ENCODE measurements at places on chromosomes 16 and 17.
A peak's percentile ranks its signal among the peaks of the same experiment; 100 is the strongest.

- DNase-seq = no peak
Measured at GRCh38 chr16:8047736-8048135, 542.6 kb downstream of the TMEM114 start.

DNA sequence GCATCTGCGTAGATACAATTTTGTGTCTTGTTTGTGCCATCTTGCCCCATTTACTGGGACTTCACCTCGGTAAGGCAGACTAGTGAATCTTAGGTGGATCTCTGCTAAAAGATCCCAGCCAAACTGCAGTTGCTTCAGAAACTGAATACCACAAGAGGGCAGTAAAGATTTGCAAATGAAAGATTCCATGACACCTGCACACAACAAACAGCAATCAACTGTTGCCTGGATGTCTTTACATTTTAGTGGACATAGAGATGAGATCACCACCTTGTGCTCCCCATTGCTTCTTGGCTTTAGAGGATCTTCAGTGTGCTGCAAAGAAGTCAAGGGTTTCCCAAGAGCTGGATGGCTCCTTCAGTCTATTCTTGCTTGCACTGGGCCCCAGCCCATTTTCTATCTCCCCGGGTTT is 119.2 kb upstream of the CACNG5 start:
- DNase-seq = peak; percentile 12

- no peak for DNase-seq
Measured at GRCh38 chr16:85134789-85135142, 22.5 kb upstream of the CIBAR2 start.

GRCh38 chr17:59327981-59328290 is 3.5 kb upstream of the YPEL2 start:
- no peak for DNase-seq

DNA sequence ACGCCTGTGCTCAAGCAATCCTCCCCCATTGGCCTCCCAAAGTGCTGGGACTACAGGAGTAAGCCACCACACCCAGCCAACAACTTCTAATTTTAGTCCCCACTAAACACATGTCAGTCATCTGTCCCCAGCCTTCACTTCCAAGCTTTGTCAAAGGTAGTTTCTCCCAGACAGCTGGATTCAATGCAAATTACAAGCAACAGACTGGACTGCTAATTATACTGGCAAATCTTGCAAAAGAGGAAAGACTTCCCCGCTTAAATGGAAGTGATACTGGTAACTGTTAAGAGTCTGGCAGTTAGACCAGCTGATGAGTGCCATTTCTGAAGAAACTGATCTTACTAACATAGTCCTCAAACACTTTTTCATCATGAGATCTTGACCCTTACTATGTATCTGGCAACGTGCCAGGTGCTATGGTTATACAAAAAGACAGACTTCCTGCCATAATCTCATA is 8.2 kb upstream of the GGA2 start:
- no peak for DNase-seq

DNA sequence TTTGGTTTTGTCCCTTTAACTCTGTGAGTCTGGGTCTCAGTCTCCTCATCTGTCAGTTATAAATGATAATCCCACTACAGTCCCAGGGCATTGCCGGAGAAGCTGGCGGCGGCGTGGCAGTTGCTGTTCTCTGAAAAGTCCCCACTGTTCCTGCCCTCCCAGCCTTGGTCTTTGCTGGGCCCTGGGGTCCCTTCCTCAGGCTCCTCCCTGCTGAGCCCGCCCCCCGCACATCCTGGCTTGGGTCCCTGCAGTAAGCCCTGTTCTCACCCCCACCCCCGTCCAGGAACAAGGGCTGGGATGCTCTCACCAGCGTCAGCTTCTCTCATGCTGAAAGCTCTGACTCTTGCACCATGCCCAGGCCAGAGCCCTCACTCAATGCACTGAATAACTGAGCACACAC is 35.3 kb upstream of the PEMT start:
- no peak for DNase-seq

GRCh38 chr17:64212122-64212521 is 50.9 kb downstream of the TEX2 start:
- DNase-seq = no peak

GRCh38 chr16:72895951-72896350 is 152.0 kb downstream of the ZFHX3 start:
- DNase-seq = no peak

- DNase-seq = peak; percentile 60
Measured at GRCh38 chr17:82283208-82283749, 9.8 kb upstream of the CSNK1D start.

DNA sequence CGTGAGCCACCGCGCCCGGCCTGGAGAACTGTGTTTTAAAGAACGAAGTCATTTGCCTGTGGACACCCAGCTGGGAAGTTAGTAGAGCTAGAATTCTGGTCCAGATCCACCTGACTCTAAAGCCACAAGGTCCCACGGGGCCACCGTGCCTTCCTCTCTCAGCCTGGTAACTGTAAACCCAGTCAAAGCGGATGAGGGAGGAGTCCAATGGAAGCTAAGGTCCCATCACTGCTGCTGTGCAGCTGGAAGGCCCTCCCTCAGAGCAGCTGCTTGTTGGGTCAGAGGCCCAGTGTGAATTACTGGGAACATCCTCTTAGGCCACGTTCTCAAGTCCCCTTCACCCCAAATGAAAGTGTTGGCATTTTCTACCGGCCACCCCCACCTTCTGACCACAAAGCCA is 48.8 kb upstream of the CACNG5 start:
- DNase-seq = no peak

DNA sequence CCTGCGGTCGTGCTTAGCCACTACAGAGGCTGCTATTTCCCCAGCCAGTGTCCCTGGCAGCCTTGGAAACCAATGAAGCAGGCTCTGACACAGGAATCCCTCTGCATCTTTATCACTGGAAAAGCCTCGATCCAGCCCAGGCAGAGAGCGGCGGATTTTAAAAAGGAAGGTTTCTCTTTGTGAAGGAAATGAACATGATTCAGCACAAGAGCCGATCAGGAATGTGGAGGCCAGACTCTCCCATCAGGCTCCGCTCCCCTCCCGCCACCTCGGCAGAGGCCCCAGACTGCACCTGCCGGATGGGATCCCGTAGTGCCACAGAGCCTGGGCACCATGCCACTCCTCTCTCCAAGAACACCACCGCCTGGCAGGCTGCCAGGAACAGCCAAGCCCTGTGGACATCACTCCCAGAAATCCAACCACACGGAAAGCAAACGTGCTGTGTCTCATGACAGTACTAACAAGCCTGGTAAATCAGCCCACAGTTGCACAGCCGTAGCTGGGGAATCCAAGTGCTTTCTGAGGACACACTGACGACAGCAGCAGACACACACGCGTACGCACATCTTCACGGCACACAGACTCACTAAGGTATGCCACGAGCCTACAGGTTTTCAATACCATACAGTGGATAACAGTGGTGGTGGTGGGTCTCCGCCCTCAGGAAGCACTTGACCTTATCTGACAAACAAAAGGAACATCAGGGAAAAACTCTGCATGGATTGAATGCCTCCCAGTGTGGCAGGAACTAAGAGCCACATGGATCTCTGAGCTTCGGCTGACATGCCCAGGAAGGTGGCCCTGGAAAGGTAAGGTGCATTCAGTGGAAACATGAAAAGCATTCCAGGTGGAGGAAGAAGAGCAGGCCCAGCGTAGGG is 5.4 kb downstream of the LRRC75A start:
- no peak for DNase-seq

- no peak for DNase-seq
Measured at GRCh38 chr17:50871898-50872297, 5.7 kb upstream of the TOB1 start.

All from activated naive CD4-positive, alpha-beta T cell treated with anti-CD3 and anti-CD28 coated beads for 36 hours (primary cell).